ENCODE measurements at places on chromosomes 6 and 20.

- DNase-seq, result no peak
These were observed 148.7 kb upstream of the CARMIL1 start for GRCh38 chr6:25130518-25130917.

- DNase-seq, result peak; percentile 83
These were observed 4.1 kb downstream of the TTBK1 start for GRCh38 chr6:43247114-43247999.

GRCh38 chr6:117477988-117478852 lies 4.3 kb upstream of the DCBLD1 start:
- DNase-seq, result no peak

DNA sequence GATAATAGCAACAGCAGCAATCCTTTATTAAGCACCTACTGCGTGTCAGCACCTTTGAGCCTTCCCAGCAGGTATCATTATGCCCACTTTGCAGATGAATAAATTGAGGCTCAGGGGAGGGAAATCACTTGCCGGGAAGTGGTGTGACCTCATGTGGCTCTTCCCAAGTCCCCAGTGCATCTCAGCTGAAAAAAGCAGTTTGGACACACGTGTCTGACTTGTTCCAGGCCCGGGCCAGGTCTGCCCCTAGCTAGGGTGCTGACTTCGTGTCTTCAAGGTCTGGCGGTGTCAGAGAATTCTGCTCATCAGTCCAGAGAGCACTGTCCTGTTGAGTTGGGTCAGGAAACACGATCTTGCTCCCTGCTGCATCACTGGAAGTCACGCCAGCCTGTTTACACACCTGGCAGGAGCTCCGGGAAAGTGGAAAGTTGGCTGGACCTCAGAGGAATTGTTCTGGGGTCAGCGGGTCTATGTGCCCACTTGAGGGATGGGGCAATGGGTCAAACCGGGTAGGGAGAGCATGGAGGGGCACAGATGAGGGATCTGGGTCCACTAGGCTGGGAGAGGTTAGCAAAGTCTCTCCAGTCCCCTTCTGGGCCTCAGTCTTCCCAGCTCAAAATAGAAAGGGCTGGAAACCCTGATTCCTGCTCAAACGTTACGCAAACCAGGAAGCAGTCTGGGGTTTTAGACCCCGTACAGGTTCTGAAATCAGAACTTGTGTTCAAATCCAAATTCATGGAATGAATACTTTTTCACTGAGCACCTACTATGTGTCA lies 10.5 kb downstream of the SLC13A3 start:
- DNase-seq, result no peak

GRCh38 chr6:3848925-3849605 lies at the start of gene FAM50B:
Gene FAM50B (plus strand): TSS chr6:3849373. CDS start chr6:3849812, 439 bp downstream.
- DNase-seq, result peak; percentile 90

GRCh38 chr6:81773887-81774286 lies 21.4 kb upstream of the TENT5A start:
- no peak for DNase-seq

DNA sequence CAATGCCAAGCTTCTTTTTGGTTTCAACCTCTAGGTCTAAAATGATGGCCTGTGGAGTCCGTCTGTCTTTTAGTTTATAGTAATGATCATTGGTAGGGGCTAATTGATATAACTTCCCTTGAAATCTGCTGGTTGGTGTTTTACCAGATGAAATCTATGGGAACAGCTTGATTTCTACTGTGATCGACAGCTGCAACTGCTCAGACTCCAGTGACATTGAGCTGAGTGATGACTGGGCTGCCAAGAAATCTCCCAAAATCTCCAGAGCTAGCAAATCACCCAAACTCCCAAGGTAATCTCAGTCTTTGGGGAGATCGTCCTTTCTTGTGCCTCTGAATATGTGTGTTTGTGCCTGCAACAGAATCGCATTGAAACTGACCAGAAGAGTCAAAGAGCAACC lies 70.5 kb upstream of the TMEM181 start:
- DNase-seq, result no peak

DNA sequence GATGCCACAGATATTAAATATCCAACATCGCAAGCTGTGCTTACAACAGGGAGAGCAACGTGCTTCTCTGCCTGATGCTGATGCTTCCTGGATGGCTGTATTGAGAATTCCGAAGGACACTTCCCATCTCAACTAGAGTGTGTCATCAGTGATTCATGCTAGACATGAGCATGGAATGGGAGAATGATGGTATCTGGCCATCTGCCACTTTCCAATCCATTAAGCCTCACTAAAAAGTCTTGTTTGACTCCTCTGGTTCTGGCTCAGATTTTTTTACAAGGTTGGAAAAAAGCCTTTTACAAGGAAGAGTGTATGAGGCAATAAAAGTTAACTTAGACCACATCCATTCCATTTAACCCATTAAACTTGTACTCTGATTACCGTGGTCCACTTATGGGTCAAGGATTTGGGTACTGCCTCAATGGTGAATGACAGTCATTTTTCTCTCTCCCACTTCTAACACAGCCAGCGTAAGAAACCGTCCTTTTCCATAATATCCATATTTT lies 265.3 kb downstream of the UST start:
- no peak for DNase-seq

DNA sequence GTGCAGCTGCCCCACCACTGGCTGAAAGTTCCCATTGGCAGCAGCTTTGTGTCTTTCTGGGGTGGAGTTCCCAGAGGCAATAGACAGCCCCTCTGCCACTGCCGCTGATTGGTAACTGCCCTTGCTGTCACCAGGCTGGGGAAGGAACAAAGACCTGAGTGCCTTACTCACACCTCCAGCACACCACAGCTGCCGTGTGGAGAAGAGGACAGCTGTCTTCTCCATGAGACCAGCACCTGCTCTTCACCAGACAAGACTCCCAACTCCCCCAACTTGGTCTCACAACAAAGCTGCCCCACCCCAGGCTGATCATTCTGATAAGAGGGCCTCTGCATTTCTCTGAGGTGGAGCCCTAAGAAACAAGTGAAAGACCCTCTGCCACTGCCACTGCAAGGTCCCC lies 39.7 kb upstream of the PTCHD4 start:
- DNase-seq, result no peak

DNA sequence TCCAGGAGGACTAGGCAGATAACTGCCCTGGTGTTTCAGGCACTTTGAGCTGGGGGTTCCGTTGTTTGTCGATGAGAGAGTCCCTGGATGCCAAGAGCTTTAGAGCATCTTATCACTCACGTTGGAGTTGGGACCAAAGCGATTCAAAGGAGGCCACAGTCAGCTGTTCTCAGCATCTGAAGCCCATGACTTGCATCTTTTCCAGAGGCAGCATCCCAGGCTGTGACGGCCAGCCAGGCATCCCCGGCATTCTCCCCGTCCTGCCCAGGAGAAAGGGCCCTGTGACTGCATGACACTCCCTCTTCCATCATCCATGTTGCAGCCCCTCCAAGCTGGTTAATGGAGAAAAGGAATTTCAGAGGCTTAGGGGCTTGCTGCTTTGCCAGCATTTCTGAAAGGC lies 520.3 kb downstream of the CDH26 start:
- DNase-seq, result no peak

GRCh38 chr20:8007490-8007889 lies 12.1 kb downstream of the TMX4 start:
- no peak for DNase-seq

- DNase-seq, result no peak
These were observed 169.8 kb downstream of the PTPRK start for GRCh38 chr6:128350416-128351254.

DNA sequence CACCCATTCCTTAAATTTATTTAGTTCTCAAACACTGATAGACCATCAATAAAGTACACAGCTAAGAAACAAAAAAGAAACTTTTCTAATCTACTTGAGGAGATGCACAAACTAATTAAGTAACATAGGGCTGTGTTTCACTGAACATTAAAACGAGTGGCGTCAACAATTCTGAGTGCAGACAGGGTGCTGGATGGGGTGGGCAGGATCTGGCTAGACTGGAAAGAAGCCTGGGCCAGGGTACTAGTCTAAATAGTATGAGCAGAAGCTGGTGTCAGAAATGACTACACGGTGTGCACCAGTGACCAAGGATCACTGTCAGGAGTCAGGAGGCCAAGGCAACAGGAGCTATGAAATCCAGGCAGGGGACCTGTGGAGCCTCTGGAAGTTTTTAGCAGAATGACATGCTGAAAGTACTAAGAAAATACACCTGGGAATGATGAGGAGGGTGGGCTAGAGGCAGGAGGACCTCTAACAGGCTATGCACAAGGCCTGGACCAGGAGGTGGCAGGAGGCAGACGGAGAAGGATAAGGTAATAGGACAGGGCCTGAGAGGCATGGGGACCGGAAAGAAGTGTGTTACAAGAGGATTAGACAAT lies 13.3 kb downstream of the ZBTB24 start:
- no peak for DNase-seq

- no peak for DNase-seq
These were observed 42.2 kb downstream of the PPP1R14C start for GRCh38 chr6:150184850-150185731.

GRCh38 chr6:37052027-37052628 lies 46.7 kb downstream of the FGD2 start:
- no peak for DNase-seq

DNA sequence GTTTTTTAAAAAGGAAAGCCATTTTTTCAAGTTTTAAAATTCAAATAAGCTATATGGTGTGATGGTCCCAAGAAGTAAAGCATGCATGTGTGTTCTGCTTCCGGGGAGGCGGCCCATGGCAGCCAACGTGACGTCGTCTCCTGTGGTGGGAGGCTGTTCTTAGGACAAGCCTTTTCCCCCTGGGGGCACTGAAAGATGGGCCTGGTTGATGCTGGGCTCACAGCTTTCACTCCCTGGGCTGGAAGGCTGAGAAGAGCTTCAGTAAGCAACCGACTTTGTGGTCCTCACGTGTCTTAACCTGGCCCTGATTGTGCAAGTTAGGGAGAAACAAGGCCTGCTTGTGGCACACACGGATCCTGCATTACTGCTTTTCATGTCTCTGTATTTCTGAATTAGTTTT lies 84.1 kb downstream of the SMOC2 start:
- DNase-seq, result no peak

DNA sequence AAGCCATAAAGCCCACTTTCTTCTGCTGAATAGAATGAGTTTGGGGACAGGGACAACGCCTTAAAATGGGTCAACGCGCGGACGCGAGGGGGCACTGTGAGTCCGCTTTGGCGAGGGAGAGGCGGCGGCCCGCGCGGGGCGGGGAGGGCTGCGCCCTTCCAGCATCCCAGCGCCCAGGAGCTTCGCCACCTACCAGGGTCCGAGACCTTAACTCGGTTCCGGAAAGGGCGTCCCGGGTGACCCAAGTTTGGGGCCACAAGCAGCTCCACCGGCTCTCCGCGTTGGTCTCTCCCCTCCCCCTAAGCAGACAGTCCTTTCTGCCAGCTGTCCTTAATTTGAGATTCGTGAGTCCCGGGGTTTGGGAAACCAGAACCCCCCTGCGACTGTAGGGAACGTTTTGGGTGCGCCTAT lies 1.8 kb upstream of the SAMD5 start:
- DNase-seq, result peak; percentile 48

GRCh38 chr6:46452312-46452917 lies 38.8 kb downstream of the RCAN2 start:
- DNase-seq, result no peak

DNA sequence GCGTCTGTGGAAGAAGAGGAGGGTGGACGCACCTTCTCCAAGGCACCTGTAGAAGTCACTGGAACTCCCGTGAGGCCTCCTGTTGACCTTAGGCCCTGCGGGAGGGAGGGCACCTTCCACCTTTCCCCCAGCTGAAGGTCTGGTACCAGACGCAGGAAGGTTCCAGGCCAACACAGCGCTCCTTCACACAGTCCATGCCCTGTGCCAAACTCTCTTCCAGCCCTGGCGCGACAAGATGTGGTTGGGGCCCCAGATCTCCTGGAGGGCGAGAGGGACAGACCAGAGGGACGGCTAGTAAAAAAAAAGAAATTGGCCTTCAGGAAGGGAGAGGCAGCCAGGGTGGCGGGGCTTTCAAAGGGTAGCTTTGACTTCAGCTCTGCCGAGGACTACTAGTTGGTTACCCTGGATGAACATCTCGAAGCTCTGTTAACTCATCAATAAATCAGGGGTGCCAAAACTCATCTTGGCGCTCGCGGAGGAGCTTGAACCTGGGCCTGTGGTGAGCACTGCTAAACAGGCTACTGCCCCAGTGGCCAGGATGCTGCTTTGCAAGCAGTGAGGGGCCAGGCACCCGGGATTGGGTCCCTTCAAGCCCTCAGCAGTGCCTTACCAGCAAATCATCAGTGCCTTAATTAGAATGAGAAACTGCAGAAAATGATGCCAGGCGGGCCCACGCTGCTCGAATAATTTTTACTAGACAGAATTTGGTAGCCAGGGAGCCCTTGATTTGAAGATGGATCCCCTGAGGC lies 14.9 kb downstream of the AARS2 start:
- no peak for DNase-seq

DNA sequence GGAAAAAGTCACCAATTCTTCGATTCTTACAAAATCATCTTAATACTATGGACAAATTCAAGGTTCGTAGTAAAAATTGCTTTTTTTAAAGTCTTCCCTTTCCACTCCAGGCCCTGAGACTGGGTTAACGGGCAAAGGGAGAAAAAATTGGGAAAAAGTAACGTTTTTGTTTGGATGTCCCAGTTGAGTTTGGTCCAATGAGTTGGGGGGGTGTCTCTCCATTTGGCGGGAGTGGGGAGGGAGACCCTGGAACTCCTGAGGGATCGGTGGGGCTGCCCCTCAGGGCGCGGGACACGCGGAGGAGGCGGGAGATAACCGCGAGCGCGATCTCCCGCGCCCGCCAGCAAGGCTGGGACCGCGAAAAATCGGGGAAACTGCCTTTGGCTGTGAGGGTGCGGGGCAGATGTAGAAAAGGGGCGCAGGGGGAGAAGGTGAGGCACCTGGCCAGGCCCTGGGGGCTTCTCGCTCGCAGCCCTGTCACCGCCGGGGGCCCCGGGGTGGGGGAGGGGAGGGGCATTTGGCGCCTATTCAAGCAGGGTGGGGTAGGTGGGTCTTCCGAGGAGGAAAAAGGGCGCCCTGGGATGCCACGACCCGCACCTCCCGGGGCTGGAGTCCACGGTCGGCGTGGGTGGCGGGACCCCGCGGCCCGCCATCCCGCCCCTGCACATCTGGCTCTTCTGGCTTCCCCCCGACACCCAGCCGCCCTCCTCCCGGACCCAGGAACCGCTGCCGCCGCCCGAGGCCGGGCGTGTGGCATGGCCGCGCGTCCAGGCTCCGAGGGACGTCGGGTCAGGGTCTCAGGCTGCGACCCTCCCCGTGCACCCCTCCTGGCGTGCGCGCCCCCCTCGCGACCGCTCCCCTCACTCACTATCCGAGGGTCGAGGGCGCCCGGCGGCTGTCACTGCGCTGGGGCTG lies 595 bp downstream of the FBXO5 start:
- DNase-seq, result no peak

DNA sequence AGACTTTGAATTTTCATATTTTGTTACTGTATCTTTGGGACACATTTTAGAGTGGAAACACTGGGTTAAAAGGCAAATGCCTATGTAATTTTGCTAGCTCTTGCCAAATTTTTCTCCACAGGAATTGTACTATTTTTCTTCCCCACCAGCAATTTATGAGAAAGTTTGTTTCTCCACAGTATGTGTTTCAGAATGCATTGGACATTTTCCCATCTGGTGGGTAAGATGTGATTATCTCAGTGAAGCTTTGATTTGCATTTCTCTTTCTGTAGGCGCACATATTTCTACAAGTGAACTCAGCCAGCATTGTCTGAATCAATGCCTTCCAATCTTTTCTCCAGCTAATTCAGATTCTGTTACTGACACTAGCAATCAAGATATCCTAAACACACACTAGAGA lies 157.8 kb downstream of the RCAN2 start:
- no peak for DNase-seq

- DNase-seq, result no peak
These were observed 24.8 kb upstream of the EZR start for GRCh38 chr6:158843751-158844683.

- DNase-seq, result no peak
These were observed 23.0 kb downstream of the TFB1M start for GRCh38 chr6:155291291-155291690.

- no peak for DNase-seq
These were observed 790.1 kb upstream of the SLC35B3 start for GRCh38 chr6:9225441-9225871.

Data from stimulated activated CD4-positive, alpha-beta T cell treated with anti-CD3 and anti-CD28 coated beads, Interleukin-4, amount 100 ng/mL, for 1 hour (primary cell).